ENCODE measurements at places on chromosomes 12 and 14.

- DNase-seq: no peak
Measured at GRCh38 chr12:132204063-132204792, 60.0 kb downstream of the NOC4L start.

DNA sequence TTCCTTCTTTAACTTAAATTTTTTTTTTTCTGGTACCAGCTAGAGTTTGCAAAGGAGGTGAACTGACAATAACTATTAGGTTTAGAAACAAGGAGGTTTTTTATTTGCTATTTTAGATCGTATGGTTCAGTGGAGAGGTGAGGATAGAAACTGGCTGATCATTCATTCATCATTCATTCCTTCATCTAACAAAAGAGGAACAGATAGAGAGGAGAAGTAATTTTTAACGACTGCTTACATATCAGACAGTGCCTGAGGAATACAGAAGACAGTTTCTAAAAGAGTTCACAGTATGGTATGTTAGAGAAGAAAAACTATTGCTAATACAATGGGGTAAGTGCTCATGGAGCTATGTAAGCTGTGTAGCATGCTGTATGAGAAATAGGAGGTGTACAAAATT, 111.1 kb downstream of the ERC1 start:
- DNase-seq: no peak

GRCh38 chr12:15883536-15883935, 1.3 kb downstream of the STRAP start:
- DNase-seq: no peak

DNA sequence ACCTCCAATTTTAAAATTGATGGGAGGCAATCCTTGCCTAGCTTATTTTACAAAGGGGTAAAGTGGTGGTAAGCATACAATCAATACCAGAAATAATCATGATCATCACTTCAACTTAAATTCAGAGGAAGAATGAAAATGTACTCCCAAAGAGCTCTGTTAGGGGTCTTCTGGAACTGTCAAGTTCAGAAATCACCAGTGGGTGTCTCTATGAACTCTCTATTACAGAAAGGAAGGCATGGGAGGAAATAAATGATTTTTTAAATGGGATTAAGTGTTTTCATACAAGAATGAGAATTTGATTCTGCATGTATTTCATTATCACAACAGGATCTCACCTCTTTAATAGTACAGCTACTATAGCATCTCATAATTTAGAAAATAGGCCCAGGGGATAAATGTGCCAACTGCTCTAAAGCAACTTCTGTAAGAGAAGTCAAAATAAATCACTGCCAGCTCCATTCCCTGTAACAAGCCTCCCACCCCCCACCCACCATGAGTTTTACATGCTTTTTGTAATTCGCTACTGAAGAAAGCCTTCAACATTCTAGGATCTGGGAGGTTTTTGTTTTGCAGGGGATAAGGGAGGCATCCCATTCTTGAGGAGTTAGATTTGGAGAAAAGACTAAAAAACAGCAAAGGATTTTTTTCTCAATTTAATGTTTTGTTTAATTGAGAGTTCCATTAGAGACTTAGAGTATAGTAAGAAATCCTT, 9.7 kb downstream of the DCP1B start:
- DNase-seq: no peak

- no peak for DNase-seq
Measured at GRCh38 chr14:98328496-98328895, 943.5 kb downstream of the BCL11B start.

GRCh38 chr14:68824517-68825347, 31.9 kb upstream of the ZFP36L1 start:
- no peak for DNase-seq

GRCh38 chr14:84253326-84253725, 1276.6 kb upstream of the FLRT2 start:
- no peak for DNase-seq

GRCh38 chr12:88207921-88208620, 66.0 kb downstream of the TMTC3 start:
- no peak for DNase-seq

- DNase-seq: no peak
Measured at GRCh38 chr12:118269806-118270205, 102.9 kb downstream of the TAOK3 start.

DNA sequence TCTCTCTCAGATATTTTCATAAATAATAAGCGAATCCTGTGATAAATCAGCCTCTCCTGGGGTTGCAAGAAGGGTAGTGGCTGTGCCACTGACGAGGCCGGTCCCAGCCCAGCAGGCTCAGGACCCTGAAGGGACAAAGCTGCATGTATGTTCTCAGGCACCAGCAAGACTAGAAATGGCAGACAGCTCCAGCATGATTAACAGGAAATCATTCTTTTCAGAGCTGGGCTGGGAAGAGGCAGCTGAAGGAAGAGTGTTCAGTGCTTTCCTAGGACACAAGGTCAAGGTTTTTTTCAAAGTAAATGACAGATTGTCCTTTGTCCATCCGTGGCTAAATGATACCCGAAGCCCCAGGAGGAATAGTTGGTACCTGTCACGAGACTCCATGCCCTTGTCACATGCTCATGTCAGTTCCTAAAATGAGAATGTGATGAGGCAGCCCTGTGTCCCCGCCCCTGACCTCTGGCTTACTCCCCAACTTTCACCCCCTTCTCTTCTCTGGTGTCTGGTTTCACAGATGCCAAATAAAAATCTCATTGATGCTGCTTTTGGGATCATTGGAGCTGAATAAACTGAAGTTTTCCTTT, 65.1 kb downstream of the PPP1R36 start:
- no peak for DNase-seq

DNA sequence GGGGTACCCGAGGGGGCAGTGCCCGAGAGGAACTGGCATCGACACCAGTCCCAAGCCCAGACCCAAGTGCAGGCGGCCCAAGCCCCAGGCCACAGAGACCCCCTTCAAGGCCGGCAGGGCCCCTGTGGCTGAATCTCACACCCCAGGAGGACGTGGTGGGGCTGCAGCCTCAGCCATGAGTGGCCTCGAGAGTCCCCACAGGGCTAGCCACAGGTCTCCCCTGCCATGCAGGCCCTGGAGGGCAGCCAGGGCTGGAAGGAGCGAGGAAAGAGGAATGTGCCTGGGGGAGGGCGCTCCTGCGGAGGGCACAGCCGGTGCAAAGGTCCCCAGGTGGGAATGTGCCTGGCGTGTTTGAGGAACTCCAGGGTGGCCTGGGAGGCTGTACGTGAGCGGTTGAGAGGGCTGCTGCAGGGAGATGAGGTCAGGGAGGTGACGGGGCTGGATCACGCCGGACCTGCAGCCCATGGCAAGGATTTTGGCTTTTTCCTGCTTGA, 86.1 kb downstream of the NCOR2 start:
- DNase-seq: no peak
